ENCODE measurements at places on chromosomes 6 and 20. TPM values are rescaled to one million over a fixed set of nuclear protein-coding genes. Genes with fewer than 3 reads are reported as not detected.

Gene WFDC10B
- total RNA-seq: not detected

Gene MCUR1
- total RNA-seq: 35.7 TPM

Gene RAET1L
- not detected for total RNA-seq

Gene GSS
- total RNA-seq: 15.7 TPM

Gene PCIF1
- 21.8 TPM for total RNA-seq

GRCh38 chr6:138647006-138647405, 126.6 kb upstream of the CCDC28A start:
- DNase-seq: no peak

DNA sequence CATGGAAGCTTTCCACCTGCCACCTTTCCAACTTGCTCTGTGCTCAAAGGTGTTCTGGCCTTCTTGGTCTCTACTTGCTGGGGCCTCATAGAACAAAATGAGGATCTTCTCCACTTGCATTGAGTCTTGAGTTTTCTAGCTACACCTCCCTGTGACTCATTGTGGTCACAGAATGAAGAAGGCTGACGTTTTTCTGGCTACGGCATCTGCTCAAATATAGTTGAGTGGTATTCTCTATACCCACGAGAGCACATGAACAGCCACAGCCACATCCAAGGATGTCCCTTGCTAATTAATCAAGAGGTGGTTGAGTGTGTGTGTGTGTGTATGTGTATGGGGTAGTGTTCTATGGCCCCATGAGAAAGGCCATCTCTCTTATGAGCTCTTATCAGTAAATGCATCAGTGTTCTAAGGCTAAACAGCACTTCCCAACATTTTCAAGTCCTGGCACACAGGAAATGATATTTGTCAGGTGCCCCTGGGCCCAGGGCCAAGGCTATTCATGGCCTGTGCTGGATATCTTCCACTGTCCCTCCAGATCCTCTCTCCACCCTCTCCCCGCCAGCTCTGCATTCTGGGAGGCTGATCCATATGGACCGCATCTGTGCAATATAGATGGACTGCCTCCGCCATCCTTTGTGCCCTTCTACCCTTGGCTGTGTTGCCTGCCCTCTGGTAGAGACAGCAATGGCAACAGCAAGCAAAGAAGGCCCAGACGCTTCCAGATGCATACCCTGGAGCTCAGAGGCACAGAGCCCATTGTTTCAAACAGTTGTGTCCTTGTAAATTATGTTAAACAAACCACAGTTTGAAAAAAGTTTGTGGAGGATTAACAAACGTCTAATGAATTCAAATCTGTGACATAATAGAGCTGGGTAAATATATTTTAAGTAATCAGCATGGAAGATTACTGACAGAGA, 150.2 kb downstream of the LRFN2 start:
- no peak for DNase-seq

DNA sequence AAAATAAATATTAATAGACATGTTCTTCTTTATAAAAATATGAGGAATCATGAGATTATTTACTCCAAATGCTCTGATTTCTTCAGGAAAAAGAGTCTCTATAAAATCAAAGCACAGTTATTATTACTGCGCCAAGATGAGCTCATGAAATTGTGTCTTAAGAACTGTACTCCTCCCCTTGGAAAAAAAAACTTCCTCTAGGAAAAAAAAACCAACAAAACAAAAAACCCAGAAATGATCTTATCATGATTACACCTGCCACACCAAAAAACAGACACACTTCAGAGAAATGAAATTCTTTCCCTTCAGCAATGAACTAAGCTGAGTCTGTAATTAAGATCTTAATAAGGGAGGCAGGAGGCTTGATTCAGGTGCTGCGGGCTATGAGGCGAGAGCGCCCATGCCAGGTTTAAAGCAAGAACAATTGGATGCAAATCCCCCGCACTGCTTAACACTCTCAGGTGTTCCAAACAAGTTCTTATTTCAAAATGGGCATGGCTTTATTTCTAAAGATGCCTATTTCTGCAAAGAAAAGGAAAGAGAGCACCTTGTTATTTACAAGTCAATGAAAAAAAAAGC, 9.1 kb downstream of the NEDD9 start:
- DNase-seq: no peak

GRCh38 chr20:23291575-23292240, 58.9 kb upstream of the NXT1 start:
- no peak for DNase-seq

GRCh38 chr20:17655865-17656479, 26.1 kb downstream of the RRBP1 start:
- no peak for DNase-seq

GRCh38 chr6:137261761-137262160, 42.6 kb upstream of the IFNGR1 start:
- DNase-seq: no peak

GRCh38 chr6:148313488-148313887, 29.1 kb upstream of the SASH1 start:
- DNase-seq: no peak

GRCh38 chr6:107780226-107780625, 43.9 kb downstream of the SCML4 start:
- DNase-seq: no peak

- peak; percentile 88 for DNase-seq
These were observed 664 bp upstream of the BAG6 start for GRCh38 chr6:31652925-31653724.

GRCh38 chr6:36368921-36369865, 18.3 kb downstream of the ETV7 start:
- no peak for DNase-seq

DNA sequence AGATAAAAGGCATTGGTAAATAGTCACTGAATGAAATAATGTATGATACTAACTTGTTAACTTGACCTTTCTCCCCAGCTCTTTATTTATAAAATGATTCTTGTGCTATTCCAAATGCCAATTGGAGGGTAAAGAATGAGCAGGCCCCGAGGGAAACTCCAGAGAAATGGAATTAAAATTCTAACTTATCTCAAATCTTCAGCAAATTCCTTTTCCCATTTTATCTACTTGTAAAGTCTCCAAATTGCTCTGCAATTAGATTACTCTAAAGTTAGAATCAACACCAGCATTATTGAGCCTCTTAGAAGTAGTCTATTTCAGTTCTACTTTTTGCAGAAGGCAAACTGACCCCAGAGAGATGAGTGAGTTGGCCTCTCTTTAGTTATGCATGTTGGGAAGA, 165.9 kb upstream of the PREP start:
- no peak for DNase-seq

DNA sequence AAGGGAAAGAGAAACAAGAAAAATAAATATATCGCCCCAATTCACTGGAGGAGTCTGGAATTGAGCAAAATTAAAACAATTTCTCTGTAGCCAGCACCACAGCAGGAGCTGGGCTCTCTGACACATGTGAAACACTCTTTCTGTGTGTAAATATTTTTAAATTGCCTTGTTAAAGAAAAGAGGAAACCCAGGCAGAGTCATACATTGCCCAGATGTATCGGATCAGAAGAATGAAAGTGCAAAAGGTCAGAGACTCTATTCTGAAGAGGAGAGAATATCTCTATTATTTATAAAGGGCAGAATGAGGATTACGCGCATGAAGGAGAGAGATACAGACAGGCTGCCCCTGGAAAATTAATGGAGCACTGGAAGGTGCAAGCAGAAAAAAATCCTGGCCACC, 127.0 kb upstream of the MAN1A1 start:
- DNase-seq: no peak

DNA sequence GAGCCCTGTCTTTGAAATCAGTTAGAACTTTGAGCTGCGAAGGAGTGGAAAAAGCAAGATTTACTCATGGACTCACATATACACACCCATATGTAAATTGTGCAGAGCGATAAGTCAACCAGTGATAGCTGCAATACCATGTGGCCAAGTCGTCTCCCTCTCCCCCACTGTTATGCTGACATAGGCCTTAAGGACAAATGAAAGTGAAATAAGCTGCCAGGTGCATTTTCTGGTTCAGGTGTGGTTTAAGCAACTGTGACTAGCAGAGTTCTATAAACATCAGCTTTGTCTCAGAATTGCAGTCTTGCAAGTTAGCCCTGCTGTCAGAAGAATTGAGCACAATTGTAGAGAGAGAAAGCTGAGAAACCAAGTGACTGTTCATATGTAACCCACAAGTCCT, 9.6 kb downstream of the FAM83B start:
- no peak for DNase-seq

- no peak for DNase-seq
These were observed 162.3 kb upstream of the ZNF217 start for GRCh38 chr20:53755733-53756531.

DNA sequence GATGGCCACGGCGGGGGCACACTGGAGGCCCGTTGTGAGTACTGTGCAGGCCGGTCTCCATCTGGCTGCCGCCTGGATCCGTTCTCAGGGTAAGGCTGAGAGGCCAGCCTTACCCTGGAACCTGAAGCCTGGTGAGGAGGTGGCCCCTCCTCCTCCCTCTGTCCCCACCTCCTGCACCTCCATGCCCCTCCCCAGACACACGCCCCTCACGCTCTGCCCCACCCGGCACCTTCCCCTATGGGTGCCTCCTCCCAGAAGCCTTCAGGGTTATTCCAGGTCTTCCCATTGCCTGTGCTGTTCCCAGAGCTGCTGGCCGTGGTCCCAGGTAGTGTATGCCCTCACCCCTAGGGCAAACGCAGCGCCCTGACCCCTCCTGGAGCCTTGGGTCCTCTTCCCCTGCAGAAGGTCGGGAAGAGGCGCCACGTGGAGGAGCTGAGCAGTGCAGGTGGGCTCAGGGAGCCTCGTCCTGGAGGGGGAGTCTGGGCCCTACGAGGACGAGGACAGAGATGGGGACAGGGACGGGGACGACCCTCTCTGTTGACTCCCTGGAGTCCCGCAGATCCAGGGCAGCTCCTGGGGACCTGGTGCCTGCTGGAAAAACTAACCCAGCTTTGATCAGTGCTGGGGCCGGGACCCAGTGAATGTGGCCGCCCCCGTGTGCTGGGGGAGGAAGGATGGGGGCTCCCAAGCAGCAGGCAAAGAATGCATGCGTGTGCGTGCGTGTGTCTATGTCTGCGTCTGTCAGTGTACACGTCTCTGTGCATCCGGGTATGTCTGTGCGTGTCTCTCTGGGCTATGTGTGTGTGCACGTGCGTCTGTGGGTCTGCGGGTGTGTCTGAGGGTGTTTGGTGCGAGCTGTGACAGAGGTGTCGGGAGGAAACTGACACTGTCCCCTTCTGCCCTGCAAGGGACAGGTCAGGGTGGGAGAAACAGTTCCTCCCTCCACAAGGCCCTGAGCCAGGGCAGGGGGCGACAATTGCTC, 8.2 kb upstream of the HRH3 start:
- no peak for DNase-seq

DNA sequence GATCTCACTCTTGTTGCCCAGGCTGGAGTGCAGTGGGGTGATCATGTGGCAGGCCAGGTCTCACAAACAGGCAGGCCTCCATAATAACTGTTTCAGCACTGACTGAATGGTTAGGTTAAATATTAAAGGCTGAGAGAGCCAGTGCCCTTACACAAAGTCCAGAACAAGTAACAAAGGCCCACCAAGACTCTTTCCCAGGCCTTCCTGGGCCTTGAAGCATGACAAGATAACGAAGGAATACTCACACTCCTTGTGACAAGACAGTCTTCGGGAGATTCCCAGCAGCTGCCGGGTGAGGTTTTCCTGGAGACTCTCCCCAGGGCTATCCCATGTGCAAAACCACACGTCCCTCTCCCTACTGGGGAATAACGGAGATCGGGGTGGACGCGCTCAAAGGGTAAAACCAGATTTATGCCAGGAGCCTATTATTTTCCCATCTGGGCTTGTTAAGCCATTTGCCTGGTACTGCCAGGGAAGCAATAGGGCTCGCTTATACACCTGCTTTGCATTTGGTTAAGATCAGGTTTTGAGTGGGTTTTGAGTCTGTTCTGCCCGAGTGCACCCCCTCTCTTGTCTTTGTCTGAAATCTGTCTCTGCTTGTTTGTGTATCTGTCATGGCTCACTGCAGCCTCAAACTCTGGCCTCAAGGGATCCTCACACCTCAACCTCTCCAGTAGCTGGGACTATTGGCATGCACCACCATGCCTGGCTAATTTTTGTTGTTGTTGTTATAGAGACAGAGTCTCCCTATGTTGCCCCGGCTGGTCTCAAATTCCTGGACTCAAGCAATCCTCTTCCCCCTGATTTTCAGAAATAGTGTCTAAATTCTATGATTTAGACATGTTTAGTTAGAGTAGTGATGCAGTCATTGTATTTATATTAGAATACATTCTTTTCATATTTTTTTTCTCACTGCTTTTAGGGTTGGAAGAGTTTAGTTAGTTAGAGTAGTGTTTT, 1.4 kb upstream of the ENPP3 start:
- no peak for DNase-seq

- DNase-seq: no peak
These were observed 306.9 kb upstream of the PTCHD4 start for GRCh38 chr6:48417927-48418326.

- no peak for DNase-seq
These were observed 211.8 kb downstream of the CDKAL1 start for GRCh38 chr6:20746024-20746423.

DNA sequence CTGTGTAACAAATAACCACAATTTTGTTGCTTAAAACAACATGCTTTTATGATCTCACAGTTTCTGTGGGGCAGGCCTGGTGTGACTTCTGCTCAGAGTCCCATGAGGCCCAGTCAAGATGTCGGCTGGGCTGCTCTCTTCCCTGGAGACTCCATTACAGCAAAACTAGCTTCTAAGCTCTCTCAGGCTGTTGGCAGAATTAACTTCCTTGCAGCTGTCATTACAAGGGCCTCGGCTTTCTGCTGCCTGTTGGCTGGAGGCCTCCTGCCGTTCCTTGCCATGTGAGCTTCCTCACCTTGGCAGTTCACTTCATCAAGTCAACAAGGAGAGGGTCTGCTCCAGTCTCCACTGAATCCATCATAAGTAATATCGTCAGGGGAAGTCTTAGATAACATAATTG, 659.2 kb downstream of the PRKN start:
- DNase-seq: no peak
